Activated CD4-positive, alpha-beta T cell treated with anti-CD3 and anti-CD28 coated beads, Interleukin-2, amount 10 ng/mL, durations not matched to agents 24 days and 14 days (primary cell): ENCODE measurements at places on chromosomes 5 and 9.
A peak's percentile ranks its signal among the peaks of the same experiment; 100 is the strongest.

GRCh38 chr5:129904667-129905472, 605 bp downstream of the CHSY3 start:
- DNase-seq = peak; percentile 56

- no peak for DNase-seq
These were observed 1.1 kb upstream of the FOXB2 start for GRCh38 chr9:77018058-77018968.

GRCh38 chr5:127231118-127231517, 59.5 kb upstream of the MEGF10 start:
- peak; percentile 44 for DNase-seq

GRCh38 chr5:125203912-125204311, 457.5 kb upstream of the ZNF608 start:
- DNase-seq = no peak

GRCh38 chr5:83474161-83474796, 2.7 kb downstream of the VCAN start:
- peak; percentile 80 for DNase-seq

DNA sequence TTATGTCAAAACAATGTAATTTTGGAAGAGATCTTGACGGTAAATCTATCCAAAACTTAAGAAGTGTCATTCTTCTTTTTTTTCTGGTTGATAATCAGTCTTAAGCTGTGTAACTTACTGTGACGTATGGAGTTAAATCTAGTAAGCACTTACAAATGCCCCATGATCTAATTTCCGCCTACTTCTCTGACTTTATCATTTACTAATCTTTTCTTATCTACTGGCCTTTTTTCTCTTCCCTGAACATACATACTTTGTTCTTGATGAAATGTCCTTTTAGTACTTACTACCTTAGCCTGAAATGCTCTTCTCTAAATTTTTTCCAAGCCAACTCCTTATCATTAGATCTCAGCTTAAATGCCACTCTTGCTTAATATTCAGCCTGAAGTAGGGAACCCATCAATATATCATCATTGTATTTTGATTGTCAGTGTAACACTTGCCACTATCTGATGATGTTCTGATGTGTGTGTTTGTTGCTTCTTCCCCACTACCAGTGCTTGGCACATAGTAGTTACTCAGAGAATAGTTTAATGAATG, 27.6 kb downstream of the AP3S1 start:
- DNase-seq = no peak

DNA sequence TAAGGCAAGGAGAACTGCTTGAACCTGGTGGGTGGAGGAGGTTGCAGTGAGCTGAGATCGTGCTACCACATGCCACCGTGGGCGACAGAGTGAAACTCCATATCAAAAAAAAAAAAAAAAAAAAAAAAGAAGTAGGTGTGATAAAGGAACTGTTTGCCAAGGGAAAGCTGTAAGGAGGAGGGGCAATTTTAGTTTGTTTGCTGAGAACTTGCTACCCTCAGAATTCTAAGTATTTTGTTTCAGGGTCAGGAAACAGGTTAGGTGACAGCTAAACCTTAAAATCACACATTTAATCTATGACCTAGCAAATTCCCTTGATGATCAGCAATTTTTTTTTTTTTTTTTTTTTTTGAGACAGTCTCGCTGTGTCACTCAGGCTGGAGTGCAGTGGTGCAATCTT, 7.2 kb upstream of the ARRDC3 start:
- no peak for DNase-seq

GRCh38 chr9:79020276-79020675, 551.5 kb upstream of the TLE4 start:
- DNase-seq = no peak

DNA sequence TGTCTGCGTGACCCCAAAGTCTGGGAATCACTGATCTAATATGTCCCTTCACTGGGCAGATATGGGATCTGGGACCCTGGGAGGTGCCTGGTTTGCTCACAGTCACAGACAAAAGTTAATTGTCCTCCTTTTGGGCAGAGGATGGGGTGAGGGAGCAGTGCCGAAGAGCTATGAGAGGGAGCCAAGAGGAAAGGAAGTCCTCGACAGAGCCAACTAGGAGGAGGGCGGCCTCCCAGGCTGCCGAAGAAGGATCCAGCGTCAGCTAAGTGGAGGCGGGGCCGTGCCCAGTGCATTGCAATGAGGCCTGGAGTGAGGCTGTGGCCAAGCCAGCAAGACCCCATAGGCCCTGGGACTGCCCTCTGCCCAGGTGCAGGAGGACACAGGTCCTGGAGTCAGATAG, 11.4 kb downstream of the AIF1L start:
- no peak for DNase-seq

DNA sequence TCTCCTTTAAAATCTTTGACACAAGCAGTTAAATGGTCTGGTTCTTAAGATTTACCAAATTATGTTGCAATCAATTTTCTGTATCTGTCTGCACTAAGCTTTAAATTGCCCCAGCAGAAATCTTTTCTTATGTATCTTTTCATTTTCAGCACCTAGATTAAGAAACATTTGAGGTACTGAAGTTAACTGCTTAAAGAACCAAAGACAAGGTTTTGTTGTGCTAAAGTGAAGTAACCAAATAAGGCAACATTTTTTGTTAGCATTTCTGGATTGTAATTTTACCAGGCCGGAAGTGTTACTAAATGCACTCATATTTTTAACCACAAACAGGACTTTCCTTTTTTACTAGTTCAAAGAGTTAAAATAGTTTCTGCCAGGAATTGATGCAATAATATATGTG, 24.1 kb upstream of the MTAP start:
- DNase-seq = no peak

GRCh38 chr9:90290716-90291485, 351.7 kb downstream of the DIRAS2 start:
- DNase-seq = no peak

DNA sequence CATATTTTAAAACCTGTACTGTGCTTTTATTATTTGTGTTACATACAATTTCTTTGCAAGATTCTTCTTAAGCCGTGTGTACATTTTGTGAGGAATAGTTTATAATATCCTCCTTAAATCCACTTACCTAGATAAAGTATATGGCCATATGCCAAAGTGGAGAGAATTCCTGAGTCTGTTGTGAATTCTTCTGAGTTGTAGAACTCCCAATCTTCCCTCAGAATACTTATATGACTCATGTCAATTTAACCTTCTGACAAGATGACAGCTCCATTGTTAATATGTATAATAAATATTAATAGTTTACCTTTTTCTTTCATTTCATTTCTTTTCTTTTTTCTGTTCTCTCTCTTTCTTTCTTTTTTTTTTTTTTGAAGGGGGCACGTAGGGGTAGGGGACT, 6.0 kb upstream of the RICTOR start:
- DNase-seq = no peak
